Activated CD4-positive, alpha-beta T cell treated with anti-CD3 and anti-CD28 coated beads, Interleukin-2, amount 10 ng/mL, durations not matched to agents 7 days and 5 days (primary cell): ENCODE measurements at places on chromosomes 11 and 22. TPM values are rescaled to one million over a fixed set of nuclear protein-coding genes. Genes with fewer than 3 reads are reported as not detected.

GRCh38 chr22:24727218-24727851 is 47.2 kb downstream of the PIWIL3 start:
- H3K4me1 ChIP-seq: no peaks in the 10 kb centered on the region
- no peak overlapping the region for H3K27ac ChIP-seq
- H3K27me3 ChIP-seq: peaks cover 11% of the 10 kb centered on the region
- no peak for DNase-seq

- H3K4me1 ChIP-seq: peaks cover 26% of the 10 kb centered on the region
- no peak overlapping the region for H3K27ac ChIP-seq
- H3K27me3 ChIP-seq: no peaks in the 10 kb centered on the region
- H3K4me3 ChIP-seq: no peak overlapping the region
Measured at GRCh38 chr22:40628354-40629042, 8.0 kb downstream of the MRTFA start.

DNA sequence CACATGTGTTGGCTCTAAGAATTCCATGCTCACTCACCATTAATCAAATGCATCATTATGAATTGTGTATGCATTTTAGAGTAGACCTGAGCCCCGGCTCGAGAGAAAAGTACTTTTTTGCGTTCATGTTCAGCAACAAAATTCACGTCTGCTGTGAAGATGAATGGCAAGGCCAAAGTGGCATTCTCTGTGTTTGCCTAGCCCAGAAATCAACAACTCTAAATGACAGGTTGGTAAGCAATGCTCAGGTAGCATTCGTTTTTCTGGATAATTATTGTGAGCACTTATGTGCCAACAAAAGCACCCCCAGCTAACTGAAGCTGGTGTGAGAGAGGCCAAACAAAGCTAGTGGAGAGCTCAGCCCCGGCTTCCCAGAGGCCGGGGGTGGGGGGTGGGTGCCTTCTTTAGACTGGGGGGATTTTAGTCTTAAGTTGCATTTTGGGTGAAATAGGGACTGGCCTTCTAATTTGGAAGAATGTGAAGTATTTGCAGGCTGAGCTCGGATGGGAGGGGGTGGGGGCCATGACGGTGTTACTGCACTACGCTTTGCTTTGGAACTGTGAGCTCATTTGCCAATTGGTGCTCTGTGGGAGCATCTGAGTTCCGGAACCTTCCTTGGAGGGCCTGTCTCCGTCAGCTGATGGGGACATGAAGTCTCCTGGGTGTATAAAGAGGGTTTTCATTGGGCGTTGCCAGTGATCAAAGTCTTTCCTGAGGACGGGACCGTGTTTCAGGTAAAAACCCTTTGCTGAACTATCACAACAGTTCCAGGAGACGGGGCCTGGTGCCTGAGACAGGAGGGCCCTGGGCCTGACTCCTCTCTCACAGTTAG is 29.0 kb upstream of the ALX4 start:
- no peak for DNase-seq
- no peaks in the 10 kb centered on the region for H3K4me1 ChIP-seq
- H3K27me3 ChIP-seq: peaks cover 40% of the 10 kb centered on the region
- H3K27ac ChIP-seq: no peak overlapping the region
- no peak overlapping the region for H3K4me3 ChIP-seq

GRCh38 chr11:112617977-112618826 is 343.0 kb upstream of the NCAM1 start:
- H3K36me3 ChIP-seq: no peaks in the 10 kb centered on the region
- peaks cover 1% of the 10 kb centered on the region for H3K27me3 ChIP-seq
- DNase-seq: no peak
- no peak overlapping the region for H3K4me3 ChIP-seq

- H3K27ac ChIP-seq: no peak overlapping the region
- no peaks in the 10 kb centered on the region for H3K4me1 ChIP-seq
- no peak for DNase-seq
- peaks cover 8% of the 10 kb centered on the region for H3K27me3 ChIP-seq
Measured at GRCh38 chr11:17217401-17217800, 9.6 kb upstream of the PIK3C2A start.

- H3K4me1 ChIP-seq: no peaks in the 10 kb centered on the region
- no peak overlapping the region for H3K27ac ChIP-seq
- H3K27me3 ChIP-seq: no peaks in the 10 kb centered on the region
Measured at GRCh38 chr11:85539740-85540139, 87.4 kb downstream of the DLG2 start.

The MPPED2 gene
- total RNA-seq: 0.33 TPM

The FAM180B gene
- not detected for total RNA-seq

The TRPM5 gene
- total RNA-seq: not detected
